ENCODE measurements at places on chromosomes 6 and 20.
A peak's percentile ranks its signal among the peaks of the same experiment; 100 is the strongest.

DNA sequence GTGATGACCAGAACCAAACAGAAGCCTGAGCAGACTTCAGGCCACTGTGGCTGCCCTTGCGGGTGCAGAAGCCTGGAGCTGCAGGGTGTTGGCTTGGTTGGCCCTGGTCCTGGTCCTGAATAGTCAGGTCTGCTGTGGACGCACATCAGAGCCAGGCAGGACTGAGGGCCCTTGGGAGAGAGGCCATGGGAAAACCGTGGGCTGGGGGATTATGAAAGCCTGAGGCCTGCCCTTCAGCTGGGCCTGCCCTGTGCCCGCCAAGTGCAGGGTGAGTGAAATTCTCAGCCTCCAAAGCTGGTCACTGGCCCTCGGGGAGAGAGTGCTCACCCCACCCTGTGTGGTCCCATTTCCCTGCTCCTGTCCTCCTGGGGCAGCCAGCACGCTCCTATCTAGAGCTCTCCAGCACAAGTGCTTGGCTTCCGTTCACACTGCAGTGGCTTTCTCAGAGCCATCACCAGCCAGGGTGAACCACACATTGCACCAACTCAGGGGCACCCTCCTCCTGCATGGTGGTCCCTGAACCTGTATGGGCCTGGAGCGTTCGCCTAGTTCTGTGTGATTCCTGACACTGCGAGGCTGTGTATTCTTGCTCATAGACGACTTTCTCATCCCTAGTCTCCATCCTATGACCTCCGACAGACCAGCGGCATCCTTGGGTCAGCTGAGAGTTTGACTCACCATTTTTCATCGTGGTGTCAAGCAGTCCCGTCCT is 146.1 kb downstream of the TTLL2 start:
- DNase-seq: no peak

DNA sequence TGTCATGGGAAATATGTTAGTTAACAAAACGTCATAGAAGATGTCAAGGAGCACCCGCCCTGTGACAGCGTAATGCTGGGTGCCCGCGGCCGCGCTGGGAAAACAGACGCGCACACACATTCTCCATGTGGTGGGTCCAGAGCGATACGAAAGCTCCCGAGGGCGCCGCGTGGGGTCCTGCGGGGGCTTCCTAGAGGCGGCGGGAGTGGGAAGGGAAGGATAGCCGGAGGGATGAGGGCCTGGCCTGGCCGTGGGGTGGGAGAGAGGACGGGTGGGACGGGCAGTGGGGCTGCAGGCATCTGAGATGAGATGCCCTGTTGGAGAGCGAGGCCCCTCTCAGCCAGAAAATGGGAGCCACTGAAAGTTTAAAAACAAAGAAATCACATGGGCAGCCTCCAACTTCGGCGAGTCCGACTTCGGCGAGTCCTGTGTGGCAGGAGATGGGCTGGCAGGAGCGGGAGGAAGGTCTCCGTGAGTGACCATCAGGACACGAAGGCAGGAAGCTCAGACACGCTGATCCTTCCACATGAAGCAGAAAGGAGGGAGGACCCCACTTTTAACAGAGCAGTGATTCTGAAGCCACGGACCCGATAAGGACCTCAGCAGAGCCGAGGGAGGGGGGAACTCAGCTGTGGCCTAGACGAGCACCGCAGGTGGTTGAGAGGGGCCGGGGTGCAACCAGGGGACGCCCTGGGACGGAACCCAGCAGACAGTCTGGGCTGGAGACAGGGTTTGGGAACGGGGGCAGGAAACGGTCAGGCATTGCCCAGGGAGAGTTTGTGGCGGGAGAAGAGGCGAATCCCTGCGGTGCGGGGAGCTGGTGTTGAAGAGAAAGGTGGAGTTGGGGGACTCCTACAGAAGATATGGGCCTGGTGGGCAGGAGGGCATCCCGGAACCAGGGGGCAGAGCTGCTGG is 114.1 kb upstream of the FRMD1 start:
- no peak for DNase-seq

DNA sequence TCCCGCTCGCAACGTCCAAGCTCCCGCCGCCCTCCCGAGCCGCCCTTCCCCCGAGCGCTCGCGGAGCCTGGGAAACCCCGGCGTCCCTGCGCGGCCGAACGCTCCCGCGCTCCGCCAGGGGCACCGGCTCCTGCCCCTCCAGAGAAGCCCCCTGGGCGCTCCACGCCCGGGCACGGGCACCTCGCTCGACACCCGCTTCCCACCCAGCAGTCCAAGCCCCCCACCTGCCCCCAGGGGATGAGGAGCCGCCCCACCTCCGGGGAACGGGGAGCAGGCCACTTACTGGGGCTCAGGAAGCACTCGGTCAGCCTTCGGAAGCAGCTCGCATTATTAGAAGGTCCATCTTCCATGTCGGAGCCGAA is 1.4 kb downstream of the PDE10A start:
- no peak for DNase-seq

- DNase-seq: no peak
These were observed 174.4 kb downstream of the SYNE1 start for GRCh38 chr6:152462716-152463115.

DNA sequence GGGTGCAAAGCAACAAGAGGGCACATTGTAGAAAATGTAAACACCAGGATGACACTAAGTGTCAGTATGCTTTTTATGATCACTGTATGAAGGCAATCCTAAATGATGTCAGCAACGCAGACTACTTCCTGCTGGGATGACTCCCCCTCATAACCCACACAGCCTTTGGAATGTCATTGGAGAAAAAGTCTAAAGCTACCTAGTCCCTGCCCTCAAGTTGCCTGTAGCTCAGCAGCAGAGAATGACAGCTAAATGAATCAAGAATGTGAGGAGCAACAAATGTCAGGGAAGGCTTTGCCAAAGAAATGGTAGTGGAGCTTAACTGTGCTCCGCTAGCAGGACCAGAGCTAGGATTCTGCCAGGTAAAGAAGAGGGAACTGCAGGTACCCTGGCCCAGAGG is 555.6 kb downstream of the CD83 start:
- DNase-seq: no peak

DNA sequence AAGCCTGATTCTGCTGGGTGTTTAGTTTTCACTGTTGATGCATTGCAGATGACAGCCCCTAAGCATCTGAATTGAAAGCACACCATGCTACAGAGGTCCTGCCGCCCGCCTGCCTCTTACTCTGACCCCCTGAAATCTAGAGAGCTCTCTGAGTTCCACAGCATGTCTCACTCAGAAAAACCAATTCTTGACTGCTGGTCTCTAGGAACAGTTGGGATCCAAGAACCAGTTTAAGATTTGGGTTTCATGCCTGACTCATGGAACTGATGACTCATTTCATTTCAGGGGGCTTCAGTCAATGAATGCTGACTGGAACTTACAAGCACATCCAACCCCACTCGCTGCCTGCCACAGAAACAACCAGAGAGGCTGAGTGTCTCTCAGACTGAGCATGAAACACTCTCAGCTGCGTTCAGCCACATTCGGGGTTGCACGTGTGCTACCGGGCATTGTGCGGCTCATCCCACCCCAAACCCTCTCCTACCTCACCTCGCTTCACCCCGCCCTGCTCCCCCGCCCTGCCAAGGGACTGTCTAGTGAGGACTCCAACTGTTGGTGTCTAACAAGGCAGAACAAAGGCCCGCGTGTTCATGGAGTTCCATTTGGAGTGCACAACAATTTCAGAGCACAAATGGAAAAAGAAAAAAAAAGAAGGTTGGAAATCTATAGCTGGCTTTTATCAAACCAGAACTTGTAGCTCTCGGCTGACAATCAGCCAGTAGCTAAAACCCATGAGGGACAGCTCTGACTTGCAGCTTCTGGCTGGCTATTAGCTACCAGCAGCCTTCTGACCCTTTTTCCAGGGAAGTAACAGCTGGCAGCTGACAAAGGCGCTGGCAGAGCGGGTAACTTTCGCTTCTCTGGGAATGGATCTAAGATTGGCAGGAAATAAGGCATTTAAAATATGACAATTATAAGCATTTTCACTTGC is 20.0 kb upstream of the TRAF3IP2 start:
- no peak for DNase-seq

GRCh38 chr20:62583424-62583920 is 58.8 kb upstream of the SLCO4A1 start:
- no peak for DNase-seq

DNA sequence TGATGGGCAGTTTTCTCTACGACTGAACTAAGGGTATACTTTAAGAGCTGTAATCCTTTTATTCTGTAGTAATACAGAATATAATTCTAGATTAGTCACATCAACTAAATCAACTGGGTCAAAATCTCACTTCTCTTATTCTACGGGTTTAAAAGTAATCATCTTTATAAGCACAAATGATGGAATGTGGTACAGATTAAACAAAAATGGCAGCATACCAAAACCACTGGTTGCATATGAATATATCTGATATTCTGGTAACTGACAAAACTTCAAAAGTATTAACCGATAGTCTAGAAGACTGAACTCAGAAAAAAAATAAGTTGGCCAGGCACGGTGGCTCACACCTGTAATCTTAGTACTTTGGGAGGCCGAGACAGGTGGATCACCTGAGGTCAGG is 7.0 kb downstream of the SOD2 start:
- DNase-seq: no peak

GRCh38 chr6:25311331-25311840 is 32.2 kb downstream of the CARMIL1 start:
- no peak for DNase-seq

DNA sequence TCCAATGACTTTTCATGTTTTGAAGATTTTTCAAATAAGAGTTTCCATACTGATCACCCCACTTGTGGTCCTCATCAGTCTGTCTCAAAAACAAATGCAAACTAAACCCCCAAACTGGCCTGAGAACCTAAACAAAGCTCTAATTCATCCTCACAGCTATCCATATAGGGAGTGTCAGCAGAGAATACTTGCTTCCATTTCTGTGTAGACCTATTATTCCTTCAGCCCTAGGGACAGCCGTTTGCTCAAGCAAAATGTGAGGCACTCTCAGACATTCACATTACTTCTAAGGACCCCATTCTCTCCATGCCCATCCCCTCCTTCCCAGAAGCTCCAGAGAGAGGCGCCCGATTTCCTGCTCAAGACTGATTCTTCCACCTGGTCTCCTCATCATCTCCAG is 24.6 kb downstream of the DNAAF9 start:
- no peak for DNase-seq

DNA sequence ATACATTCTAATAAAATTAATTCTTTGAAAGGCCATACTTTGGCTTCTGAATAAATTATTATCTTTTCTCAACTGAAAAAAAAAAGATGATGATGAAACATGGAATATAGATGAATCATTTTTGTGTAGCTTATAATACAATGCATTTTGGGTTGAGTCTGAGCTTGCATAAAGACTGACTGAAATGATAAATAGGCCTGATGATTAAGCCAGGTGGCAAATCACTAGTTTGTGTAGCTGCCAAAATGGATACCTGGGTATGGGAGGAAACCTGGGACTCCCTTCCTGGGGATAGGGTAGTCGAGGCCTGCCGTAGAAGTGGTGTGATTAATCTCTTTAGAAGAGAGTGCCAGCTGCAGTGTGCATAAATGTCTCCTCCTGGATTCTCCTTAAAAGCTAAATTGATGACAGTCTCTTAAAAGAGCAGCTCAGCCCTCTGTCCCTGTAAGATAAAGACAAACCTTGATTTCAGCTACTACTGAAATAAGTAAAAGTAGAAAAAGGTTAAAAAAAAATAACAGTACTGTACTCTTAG is 275.1 kb downstream of the GRIK2 start:
- DNase-seq: no peak

GRCh38 chr6:41098366-41098765 is 25.6 kb downstream of the NFYA start:
- no peak for DNase-seq

- peak; percentile 61 for DNase-seq
These were observed 106.9 kb downstream of the IPCEF1 start for GRCh38 chr6:154249499-154250298.

- no peak for DNase-seq
These were observed 71.6 kb upstream of the FBXL4 start for GRCh38 chr6:99019381-99019780.

- DNase-seq: no peak
These were observed 10.8 kb downstream of the TRIM26 start for GRCh38 chr6:30202366-30202765.

- DNase-seq: peak; percentile 83
These were observed 25.5 kb upstream of the KCNK16 start for GRCh38 chr6:39347906-39348585.

All from GM20000 (cell line).